ENCODE measurements at places on chromosomes 3 and 15.

- no peak for DNase-seq
Observed at GRCh38 chr15:36881516-36881915, 218.8 kb downstream of the MEIS2 start.

DNA sequence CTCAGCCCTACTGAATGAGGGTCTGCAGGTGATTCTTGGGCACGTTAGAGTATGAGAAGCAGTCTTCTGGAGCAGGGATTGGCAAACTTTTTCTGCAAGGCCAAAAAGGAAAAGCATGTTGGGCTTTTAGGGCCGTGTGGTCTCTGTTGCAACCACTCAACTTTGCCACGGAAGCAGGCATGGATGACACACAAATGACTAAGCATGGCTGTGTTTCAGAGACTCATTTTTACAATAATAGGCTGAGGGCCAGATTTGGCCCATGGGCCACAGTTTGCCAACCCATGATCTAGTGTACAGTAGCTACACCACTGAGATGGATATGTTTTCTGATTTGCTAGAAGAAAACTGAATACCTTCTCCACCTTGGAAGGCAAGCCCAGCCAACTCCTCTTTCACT is 66.1 kb upstream of the PRICKLE2 start:
- DNase-seq: no peak

DNA sequence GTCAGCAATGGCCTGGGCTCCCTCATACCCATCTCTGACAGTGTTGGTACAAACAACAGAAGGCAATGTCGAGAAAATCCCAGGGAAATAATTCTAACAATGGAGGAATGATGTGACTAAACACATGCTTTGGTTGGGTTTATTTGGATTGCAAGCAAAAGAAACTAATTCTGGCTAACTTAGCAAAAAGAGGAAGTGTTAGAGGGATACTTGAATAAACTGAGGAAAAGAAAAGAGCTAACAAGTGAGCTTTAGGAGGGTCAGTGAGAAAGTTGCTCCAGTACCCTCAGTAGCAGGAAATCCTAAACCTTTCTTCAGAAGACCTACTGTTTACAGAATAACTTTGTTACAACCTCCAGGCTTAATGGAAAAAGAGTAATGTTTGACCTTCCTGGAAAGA is 264.6 kb upstream of the WNT5A start:
- no peak for DNase-seq

DNA sequence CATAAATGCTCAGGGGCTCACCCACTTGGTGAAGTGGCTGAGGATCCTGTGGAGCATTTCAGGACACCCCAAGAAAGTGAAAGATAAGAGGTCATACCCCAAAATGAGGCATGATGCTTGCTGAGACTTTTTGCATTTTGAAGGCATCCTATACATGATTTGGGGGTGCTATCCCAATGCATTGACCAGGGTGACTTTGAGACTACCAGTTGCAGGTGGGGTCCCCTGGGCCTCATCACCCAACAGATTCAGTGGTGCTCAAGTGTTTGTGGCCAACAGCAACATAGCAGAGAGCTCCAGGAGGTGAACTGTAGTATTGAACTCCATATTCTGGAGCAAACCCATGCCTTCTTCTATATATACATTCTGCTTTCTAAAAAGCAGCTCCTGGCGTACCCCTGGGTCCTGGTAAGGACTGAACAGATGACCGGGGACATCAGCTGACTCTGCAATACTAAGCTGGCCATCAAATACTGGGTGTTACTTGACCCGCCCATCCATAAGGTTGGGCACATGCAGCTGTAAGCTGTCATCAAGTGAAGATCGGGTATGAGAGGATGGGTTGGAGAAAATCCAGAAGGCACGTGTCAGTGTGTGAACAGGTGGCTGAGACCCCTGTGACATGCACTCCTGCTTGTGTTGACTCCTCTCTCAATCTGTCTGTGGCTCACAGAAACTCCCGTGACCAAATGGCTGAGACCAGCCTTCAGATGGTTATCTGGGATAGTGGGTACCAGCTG is 143.3 kb downstream of the KLF13 start:
- no peak for DNase-seq

DNA sequence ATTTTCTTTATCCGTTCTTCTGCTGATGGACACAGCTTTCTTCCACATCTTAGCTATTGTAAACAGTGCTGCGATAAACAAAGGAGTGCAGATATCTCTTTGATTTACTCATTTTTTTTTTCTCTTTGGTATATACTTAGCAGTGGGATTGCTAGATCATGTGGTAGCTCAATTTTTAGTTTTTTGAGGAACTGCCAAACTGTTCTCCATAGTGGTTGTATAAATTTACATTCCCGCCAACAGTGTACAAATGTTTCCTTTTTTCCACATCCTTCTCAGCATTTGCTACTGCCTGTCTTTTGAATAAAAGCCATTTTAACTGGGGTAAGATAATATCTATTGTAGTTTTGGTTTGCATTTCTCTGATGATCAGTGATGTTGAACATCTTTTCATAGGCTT is 196.8 kb upstream of the ZNF717 start:
- no peak for DNase-seq

DNA sequence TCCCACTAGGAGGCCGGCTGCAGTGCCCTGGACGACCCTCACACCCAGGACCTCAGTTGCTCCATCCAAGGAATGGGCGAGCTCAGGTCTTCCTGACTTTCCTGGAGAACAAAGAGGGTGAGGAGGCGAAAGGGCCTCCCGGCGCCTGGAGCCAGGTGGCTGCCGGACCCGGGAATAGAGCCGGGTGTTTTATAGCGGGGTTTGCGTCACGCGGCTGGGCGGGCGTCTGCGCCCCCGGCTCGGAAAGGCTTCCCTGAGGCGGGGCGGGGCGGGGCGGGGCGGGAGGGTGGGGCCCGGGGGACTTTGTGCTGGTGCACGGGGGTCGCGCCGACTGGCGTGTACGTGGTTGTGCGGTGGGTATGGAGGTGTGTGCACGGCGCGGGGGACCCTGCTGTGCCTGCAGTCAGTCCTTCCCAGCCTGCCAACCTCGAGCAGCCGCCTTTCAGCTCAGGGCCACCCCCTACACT is 4.6 kb upstream of the PRKCD start:
- no peak for DNase-seq

DNA sequence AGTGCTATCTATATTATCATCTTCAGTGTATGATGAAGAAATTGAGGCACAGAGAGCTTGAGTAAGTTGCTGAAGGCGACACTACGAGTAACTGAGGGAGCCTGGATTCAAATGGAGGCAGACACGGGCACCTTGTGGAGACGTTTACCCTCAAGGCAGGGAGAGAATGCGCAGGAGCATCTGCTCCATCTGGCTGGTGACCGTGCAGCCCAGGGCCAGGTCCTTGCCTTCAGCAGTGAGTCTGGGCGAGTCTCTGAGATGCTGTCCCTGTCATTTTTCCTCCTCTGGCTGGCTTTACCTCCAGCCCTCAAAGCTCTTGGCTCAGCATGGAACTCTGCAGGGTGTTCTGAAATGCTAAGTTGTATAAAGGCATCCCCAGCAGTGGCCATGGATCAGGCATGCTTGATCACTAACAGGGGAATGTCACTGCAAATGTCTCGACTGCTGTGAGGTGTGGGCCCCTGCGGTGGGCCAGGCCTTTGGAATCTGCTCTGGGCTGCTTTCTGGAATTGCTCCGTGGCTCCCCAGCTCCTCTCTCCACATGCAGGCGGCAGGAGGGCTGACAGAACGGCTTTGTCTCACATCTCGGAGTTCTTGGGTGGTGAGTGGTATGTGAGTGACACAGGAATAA is 19.7 kb downstream of the SPSB4 start:
- DNase-seq: no peak

DNA sequence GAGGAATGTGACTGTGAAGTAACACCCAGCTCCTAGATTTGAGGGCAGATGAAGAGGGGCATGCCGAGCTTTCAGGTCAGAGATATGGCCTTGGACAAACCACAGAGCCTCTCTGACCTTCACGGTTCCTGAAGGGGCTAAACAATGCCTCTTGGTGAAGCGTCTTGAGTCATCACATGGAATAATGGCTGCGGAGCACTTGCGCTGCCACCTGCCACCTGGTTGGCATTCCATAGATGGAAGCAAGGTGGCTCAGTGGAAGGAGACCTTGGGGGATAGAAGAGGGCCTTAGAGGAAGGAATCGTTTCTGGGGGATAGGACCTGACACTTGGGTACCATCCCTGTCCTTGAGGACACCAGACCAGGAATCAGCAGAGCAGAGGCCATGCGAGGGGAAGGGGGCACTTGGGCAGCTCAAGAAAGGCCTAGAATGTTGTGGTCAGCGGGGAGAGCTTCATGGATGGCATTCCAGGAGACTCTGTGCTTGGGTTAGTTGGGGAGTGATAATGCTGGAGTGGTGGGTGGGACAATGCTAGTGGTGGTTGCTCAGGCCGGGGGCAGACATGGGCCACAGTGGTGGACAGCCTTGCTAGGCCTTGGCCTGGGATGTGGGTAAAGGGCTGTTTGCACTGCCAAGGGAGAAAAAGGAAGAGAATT is 12.6 kb downstream of the MRAS start:
- no peak for DNase-seq

DNA sequence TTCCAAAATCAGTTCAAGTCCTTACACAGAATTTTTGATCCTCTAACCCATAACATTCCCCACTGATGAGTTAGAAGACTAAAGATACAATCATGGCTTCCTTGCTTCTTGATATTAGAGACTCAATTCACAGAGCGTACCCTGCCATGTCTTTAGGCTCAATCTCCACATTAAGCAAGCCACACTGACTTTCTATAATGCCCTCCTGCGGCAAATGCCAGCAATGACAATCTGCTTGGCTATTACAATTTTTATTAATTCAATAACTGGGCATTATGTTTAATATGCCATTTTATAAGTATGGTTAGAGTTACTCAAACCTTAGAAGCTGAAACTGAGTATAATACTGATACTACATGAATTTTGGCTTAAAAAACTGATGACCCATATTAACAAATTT is 479.7 kb upstream of the NR2F2 start:
- DNase-seq: no peak

DNA sequence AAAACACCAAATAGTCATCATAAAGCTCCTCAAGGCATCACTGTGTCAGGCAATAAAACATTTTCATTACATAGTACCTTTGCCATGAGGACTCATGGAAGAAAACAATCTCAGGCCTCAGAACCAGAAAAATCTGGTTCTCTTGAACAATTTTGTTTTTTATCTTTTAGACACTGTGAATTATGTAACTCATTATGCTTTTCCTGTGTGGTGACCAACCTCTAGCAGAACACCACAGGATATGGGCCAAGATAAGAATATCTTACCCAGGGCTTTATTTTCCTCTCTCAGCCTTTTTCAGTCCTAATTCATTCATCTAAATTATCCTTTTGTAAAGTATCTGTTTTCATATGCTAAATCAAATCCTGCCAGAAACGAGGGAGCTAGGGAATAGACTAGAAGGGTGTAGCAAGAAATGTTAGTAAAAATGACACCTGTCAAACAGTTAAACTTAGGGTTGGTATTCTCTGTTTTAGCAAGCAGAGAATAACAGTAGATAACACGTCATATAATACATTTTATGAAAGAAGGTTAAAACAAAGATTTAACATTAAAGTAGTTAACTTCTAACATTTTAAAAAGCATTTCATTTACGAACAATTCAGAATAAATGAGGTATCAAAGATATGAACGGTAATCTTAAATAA is 111.1 kb downstream of the FBXL22 start:
- no peak for DNase-seq

DNA sequence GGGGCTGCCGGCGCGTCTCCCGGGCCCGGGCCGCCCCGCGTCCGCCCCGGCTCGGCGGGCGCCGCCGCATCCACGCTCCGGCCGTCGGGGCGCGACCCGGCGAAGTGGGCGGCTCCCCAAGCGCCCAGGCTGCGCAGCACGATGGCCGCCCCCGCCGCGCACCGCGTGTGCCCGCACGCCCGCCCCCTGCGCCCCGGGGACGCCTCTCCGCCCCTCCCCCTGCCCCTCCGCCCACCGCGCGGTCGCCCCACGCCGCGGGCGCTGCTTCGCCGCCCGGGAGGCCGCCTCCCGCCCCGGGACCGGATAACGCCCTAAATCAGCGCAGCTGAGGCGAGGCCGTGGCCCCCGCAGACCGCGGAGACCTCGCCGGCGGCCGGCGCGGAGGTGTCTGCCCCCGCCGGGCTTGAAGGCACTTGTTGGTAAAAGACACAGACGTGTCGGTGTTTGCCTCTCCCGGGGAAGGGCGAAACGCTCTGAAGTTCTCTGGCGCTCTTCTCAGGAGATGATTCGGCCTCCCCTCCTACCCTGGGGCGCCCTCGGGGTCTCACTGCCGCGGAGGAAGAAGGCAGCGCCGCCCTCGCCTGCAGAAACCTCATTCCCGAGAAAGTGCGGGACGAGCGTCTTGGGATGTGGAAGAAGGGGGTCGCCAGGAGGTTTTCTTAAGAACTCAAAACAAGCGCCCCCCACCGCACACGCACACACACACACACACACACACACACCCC is at the start of gene BNC1:
BNC1 (minus strand) TSS at position 106 of the 725 bp plus-strand sequence; CDS start at position 70, 36 bp downstream.
- no peak for DNase-seq

DNA sequence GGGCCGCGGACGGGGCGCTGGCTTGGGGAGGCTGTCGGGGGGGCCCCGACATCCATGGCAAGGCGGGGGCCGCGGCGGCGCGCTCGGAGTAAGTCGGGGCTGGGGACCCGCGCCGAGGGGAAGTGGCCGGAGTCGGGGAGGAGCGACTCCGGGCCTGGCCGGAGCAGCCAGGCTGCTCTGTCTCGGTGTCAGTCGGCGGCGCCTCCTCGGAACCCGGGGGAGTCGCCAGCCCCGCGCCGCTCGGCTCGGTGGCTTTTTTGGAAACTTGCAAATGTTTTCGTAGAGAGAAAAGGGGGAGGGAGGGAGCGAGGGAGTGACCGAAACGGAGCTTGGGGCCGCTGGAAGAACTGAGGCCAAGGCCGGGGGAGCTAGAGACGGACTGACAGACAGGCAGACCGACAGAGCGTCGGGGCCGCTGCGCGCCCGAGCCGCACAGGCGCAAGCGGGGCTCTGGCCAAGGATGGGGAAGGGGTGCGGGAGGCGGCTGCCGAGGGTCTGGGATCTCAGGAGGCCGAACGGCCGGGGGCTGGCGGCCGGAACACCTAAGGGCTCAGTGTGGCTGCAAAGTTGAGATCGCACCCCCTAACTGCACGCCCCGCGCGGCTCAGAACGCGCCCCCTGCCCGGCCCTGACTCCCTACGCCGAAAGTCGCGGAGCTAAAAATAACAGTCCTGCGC is 5.0 kb downstream of the PTH1R start:
- DNase-seq: no peak

DNA sequence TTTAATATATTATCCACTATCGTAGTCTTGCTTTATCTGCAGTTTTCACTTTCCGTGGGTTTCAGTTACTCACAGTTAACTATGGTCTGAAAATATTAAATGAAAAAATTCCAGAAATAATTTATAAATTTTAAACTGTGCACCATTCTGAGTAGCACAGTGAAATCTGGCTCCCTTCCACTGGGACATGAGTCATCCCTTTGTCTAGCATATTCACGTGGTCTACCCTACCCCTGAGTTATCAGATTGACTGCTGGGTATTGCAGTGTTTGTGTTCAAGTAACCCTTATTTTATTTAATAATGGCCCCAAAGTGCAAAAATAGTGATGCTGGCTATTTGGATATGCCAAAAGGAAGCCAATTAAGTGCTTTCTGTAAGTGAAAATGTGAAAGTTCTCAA is 539.5 kb upstream of the AGTR1 start:
- DNase-seq: no peak

- DNase-seq: no peak
Observed at GRCh38 chr3:126351086-126351770, 6.0 kb downstream of the KLF15 start.

GRCh38 chr3:188043891-188044290 is 110.1 kb upstream of the LPP start:
- DNase-seq: no peak
